ENCODE measurements at places on chromosomes 5 and 9.

GRCh38 chr5:123543438-123543837 lies 31.5 kb downstream of the CSNK1G3 start:
- no peak for DNase-seq

DNA sequence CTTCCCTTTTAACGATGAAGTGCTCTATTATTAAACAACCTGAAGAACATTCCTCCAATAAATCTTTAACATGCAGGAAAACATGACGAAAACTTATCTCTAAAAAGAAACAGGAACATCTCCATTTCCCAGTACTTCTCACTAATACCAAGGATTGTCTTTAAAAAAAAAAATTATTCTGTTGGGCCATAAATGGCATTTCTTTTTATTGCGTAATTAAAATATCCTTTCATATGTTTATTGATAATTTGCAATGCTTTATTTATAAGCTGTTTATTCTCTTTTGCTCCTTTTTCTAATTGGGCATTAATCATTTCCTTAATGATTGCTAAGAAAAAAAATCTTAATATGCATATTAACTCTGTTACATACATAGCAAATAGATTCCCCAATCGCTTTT lies 18.9 kb downstream of the LIFR start:
- DNase-seq, result no peak

- no peak for DNase-seq
These were observed 192.9 kb upstream of the SLC27A6 start for GRCh38 chr5:128772356-128772755.

GRCh38 chr9:131618071-131618479 lies 72.8 kb downstream of the PRRT1B start:
- no peak for DNase-seq

DNA sequence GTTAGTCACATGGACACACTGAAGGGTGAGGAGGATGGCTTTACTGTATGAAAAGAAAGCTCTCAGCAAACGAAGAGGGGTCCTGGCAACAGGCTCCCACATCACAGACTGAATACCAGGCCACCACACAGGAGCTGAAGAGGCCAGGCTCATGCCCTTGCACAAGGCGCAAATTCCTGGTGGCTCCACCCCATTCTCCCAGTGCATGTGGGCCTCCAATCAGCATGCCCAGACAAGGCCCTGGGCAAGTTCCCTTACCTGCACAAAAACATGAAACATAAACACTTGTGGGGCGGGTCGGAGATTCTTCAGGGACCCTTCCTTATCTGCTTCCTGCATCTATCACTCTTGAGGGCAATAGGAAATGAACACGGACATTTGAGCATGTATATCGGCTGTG lies 935.8 kb upstream of the EDIL3 start:
- no peak for DNase-seq

DNA sequence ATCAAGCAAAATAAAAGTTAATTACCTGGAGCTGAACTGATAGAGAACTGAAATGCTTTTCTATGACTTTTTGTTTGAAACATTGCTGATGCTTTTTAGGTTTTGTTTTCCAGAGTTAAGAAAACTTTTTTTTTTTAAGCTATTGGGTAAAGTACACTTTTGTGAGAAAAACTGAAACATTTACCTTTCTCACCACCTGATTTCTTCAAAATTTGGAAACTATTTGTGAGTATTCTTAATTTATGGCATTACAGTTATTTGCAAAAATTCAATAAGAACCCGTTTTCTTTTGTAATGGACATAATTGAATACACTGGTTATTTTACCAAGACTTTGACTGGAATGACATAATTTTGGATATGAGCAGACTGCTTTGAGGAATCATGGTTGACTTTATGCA lies 6.6 kb downstream of the C9orf153 start:
- DNase-seq, result no peak

DNA sequence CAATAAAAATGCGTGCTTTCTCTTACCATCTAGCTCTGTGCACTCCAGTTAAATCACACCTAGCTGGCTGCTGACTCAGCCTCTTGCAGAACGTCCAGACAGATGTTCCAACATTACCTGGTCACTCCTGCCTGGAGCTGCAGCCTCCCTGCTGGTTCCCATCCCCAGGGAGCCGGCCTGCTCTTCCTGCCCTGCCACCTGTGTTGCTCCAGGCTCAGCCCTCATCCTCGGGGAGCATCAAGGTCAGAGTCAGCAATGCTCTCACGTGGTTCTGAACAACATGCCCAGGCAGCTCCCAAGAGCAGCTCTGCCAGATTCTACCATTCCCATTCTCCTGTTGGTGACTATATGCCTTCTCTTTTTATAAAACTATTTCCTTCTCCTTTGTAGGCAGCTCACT lies 81.3 kb downstream of the GADD45G start:
- no peak for DNase-seq

GRCh38 chr5:151901611-151902010 lies 23.0 kb downstream of the GLRA1 start:
- DNase-seq, result no peak
